ENCODE measurements at places on chromosomes 6 and 20. TPM values are rescaled to one million over a fixed set of nuclear protein-coding genes. Genes with fewer than 3 reads are reported as not detected.

Gene MEP1A
- total RNA-seq, result not detected

Gene ALDH8A1
- not detected for total RNA-seq

Gene SLC17A3
- not detected for total RNA-seq

Gene SLC2A10
- 43.6 TPM for total RNA-seq

Gene SAMD10
- 0.09 TPM for total RNA-seq

Gene RHAG
- not detected for total RNA-seq

Gene CD93
- 4.9 TPM for total RNA-seq

Gene SEMG1
- total RNA-seq, result not detected

Gene CHRNA4
- total RNA-seq, result not detected

Gene TFAP2D
- total RNA-seq, result not detected

Gene LY6G5C
- not detected for total RNA-seq

Gene CBFA2T2
- 6.3 TPM for total RNA-seq

Gene MUC21
- not detected for total RNA-seq

Gene GLP1R
- not detected for total RNA-seq

Gene CTAGE9
- not detected for total RNA-seq

Gene IL17A
- total RNA-seq, result not detected

Gene BNIP5
- total RNA-seq, result not detected

Gene BCAS1
- 0.17 TPM for total RNA-seq

Gene PLEKHG1
- 0.58 TPM for total RNA-seq

Gene TREML2
- total RNA-seq, result not detected

Gene C6orf58
- total RNA-seq, result 0.35 TPM

Gene WFDC12
- total RNA-seq, result not detected

Gene ULBP3
- total RNA-seq, result 7.1 TPM

Gene BTNL2
- total RNA-seq, result not detected

Gene EFCAB8
- not detected for total RNA-seq

Gene SIRPA
- total RNA-seq, result 18.8 TPM

Gene FHL5
- 0.17 TPM for total RNA-seq

Gene CST5
- total RNA-seq, result not detected

Gene NTSR1
- not detected for total RNA-seq

Gene COL9A3
- total RNA-seq, result 133 TPM

Gene TREML1
- total RNA-seq, result not detected

Gene FOXC1
- total RNA-seq, result 5.4 TPM

Gene HLA-DRB5
- not detected for total RNA-seq

Gene FKBP1C
- 0.09 TPM for total RNA-seq

Gene BEND6
- total RNA-seq, result 11.7 TPM

Gene CCDC167
- 33.0 TPM for total RNA-seq

Gene DNMT3B
- 1.2 TPM for total RNA-seq

Gene PRDM13
- total RNA-seq, result not detected

Gene ADGRF5
- total RNA-seq, result 3.0 TPM

Gene KHDC3L
- not detected for total RNA-seq

Gene NANP
- total RNA-seq, result 7.2 TPM

Gene RBBP8NL
- total RNA-seq, result not detected

Gene PTCHD4
- 2.5 TPM for total RNA-seq

Gene TOX2
- total RNA-seq, result 17.7 TPM

Gene NKX2-4
- total RNA-seq, result not detected

Gene BPIFB1
- not detected for total RNA-seq

Gene CLPSL2
- not detected for total RNA-seq

Gene MUCL3
- not detected for total RNA-seq

Gene LKAAEAR1
- total RNA-seq, result not detected

Gene CALHM6
- total RNA-seq, result 0.68 TPM

Data from pericardium fibroblast (primary cell).